ENCODE measurements at places on chromosomes 11 and 22.

- no peak for DNase-seq
These were observed 69.1 kb upstream of the AKIP1 start for GRCh38 chr11:8841899-8842298.

DNA sequence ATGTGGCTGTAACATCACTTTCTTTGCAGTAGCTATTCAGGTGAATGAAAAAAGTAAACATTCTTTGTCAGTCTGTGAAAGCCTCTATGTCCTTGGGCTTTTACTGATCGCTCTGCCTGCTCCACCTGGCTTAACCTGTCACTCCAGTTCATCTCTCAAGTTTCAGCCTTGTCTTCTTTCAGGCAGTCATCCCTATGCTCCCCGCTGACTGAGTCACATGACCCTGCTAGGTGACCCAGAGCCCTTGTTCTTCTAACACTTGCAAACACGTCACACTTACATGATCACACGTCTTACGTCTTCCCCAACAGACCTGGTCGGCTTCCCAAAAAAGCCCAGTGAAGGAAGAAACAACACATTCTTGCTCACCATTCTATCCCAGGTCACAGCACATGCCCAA is 499.3 kb upstream of the TENM4 start:
- no peak for DNase-seq

GRCh38 chr11:45503311-45503710 is 162.1 kb downstream of the CHST1 start:
- no peak for DNase-seq

- no peak for DNase-seq
These were observed 2.5 kb upstream of the PAX6 start for GRCh38 chr11:31813391-31814175.

GRCh38 chr11:114258696-114259095 is 37.5 kb upstream of the NNMT start:
- DNase-seq = no peak

DNA sequence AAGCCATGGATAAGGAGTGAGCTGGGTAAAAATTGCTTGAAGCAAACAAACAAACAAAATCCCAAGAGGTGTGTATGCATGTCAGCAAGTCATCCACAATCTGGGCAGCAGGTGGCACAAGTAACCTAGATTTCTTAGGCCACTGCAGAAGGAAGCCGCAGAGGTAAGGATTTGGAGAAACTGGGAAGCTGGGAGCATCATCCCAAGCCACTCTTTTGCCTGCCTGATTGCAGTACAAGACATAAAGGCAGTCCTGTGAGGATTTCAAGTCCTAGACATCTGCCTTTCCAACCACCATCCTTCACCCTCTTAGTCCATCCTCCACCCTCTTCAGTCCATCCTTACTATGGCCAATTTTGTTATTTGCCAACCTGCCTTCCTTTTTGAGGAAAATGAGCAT is 67.2 kb upstream of the BMAL1 start:
- DNase-seq = no peak

GRCh38 chr11:68043349-68044144 is 4.7 kb downstream of the TCIRG1 start:
- no peak for DNase-seq

GRCh38 chr11:119155733-119156492 is 7.1 kb downstream of the ABCG4 start:
- no peak for DNase-seq

DNA sequence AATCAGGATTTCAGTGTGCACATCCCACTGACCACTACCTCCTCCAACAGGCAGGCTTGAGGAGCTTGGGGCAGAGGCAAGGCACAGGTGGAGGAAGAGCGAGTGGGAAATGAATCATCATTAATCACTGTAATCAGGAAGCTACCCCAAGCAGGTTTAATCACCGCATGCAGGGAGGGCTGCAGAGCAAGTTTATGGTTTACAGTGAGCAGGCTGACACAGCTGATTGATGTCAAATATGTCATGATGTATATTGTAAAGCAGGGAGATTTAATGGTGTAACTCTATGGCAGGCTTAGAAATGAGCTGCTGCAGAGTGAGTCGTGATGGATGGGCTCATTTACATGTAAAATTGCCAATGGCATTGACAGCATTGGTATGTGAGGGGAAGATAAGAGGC is 441.0 kb downstream of the NTM start:
- no peak for DNase-seq

- DNase-seq = no peak
These were observed 18.1 kb upstream of the LUZP2 start for GRCh38 chr11:24478718-24479117.

DNA sequence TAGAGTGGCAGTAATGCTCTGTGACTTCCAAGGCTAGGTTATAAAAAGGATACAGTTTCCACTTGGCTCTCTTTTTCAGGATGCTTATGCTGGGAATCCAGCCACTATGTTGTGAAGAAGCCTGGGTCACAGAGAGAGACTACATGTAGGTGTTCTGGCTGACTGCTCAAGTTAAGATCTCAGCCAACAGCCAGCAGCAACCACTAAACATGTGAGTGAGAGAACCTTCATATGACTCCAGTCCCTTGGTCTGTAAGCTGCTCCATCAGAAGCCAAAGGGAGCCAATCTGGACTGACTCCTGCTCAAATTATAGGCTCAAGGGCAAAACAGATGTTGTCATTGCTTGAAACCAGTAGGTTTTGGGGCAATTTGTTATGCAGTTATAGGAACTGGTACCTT is 162.7 kb downstream of the MAML2 start:
- DNase-seq = no peak

GRCh38 chr11:64842851-64843685 is 1.4 kb downstream of the CDC42BPG start:
- DNase-seq = no peak

GRCh38 chr22:31901388-31902137 is 42.8 kb upstream of the YWHAH start:
- DNase-seq = no peak

GRCh38 chr11:112298535-112298934 is 37.9 kb upstream of the PLET1 start:
- no peak for DNase-seq
